ENCODE measurements at places on chromosomes 2 and 18.

DNA sequence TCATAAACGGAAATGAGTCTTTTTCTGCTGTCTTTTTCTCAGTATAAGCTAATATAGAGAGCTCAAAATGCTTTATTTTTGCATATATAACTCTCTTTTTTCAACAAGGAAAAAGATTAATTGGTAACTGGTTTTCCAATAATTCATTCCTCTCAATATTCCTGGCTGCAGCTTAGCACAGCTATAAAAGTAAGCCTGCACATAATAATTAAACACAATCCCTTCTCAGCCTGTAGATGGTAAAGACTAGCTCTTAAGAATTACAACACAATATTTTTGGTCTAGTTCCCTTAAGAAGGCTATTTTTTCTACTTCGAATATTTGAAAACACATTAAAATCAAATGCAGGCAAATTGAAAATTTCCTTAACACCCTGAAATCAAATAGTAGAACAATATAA is 258.0 kb downstream of the DOK6 start:
- DNase-seq = no peak

- no peak for DNase-seq
Observed at GRCh38 chr18:23887035-23887434, 127.5 kb upstream of the TTC39C start.

DNA sequence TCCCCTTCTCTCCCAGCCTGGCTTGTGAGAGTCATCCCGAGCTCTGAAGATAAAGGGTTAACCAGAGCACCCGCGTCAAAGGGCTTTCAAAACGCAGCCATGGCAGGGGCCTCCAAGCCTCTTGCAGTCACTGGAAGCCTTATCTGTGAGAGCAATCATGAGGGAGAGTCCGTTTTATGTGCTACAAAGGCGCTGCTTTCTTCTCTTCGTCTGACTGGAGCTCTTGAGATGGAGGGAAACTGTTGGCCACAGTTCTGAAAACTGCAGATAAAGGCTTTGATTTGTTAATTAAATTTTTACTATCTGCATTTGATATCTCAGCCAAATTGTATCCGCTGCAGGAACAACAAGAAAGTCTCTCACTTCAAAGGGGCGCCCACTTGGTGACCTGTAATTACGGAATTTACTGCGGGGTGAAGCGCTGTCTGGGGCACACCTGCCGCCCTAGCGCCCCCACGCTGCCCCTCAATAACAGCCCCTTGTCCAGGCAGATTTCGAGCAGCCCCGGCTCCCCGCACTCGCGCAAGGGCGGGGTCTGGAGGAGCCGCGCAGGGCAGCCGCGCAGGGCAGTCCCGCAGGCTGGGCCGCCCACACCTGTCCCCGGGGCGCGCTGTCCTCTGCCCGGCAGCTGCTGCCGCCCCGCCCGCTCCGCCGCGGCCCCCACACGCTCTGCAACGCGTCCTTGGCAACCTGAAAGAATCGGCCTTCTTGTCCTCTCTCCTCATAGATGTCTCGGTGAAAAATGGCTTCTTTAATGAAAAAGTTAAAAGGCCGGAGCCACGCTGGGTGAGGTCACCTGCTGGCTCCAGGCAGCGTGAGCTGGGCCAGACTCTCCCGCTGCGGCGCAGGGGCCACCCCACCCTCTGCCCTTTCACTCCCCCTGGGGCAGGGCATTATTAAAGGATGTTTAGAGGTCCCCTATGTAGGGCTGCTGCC is 217.9 kb downstream of the VAPA start:
- DNase-seq = peak; percentile 76

- peak; percentile 76 for DNase-seq
Observed at GRCh38 chr2:120669121-120669952, 66.3 kb upstream of the GLI2 start.

- no peak for DNase-seq
Observed at GRCh38 chr2:216350214-216350791, 22.0 kb downstream of the MARCHF4 start.

DNA sequence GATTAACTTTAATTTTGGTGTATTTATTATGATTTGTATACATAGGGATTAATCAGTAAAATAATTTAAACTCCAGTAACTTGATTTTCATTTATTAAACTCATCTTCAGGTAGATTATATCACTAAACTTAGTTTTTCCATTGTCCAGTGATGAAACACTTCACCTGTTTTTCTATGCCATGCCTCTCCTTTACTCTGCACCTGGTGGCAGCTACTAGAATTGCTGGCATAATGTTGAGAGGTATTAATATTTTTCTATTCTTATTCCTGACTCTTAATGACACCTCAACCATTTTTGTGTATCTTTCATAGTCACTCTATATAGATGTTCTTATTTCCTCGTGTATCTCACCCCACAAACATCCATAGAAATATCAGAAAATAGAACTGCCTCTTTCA is 940.3 kb upstream of the CRIM1 start:
- DNase-seq = no peak

DNA sequence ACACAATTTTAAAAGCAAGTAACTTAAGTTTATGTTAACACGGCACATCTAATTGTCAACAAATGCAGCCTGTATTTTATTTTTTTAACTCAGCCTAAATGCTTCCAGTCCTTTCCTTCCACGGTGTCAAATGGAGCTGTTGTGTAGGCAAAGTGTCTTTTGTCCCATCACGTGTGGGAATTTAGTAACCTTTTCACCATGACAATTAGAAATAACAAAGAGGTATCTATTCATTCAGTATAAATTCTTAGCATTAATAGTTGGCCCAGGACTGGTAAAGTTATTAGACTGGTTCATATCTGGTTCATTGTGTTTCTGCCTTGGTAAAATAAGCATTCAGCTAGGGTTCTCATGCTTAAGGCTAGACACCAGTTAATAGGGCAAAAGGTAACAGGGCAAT is 47.9 kb downstream of the FRZB start:
- DNase-seq = no peak

GRCh38 chr2:56102098-56102497 is 81.7 kb upstream of the CCDC85A start:
- no peak for DNase-seq

- DNase-seq = peak; percentile 3
Observed at GRCh38 chr2:157592948-157593347, 35.7 kb downstream of the ACVR1C start.

GRCh38 chr2:228697456-228697855 is 516.0 kb upstream of the SPHKAP start:
- no peak for DNase-seq

DNA sequence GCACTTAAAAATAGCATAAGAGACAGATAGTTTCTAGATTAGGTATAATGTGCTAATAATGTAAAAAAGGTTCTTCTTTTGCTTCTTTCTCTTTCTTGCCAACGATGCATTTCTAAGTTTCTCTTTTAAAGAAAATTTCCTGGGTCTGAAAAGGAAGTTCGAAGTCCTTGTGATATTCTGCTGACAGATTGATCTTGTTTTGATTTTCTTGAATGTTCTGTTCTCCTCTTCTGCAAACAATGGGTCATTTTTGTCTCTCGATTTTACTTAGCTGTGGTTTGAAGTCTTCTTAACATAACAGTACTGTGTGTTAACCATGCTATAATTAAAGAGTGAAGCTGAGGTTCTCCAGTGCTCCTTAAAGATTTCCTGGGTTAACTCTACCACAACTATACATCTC is 61.1 kb upstream of the ACYP2 start:
- no peak for DNase-seq

- DNase-seq = no peak
Observed at GRCh38 chr18:10417664-10418063, 36.8 kb upstream of the APCDD1 start.

- DNase-seq = no peak
Observed at GRCh38 chr2:223262946-223263345, 211.0 kb downstream of the KCNE4 start.

DNA sequence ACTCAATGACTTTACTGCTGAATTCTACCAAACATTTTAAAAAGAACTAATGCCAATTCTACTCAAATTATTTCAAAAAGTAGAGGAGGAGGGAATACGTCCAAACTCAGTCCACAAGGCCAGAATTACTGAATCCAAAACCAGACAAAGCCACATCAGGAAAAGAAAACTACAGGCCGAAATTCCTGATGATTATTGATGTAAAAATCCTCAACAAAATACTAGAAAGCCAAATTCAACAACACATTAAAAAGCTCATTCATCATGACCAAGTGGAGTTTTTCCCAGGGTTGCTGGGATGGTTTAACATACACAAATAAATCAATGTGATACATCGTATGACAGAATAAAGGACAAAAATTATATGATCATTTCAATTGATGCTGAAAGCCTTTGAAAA is 103.9 kb upstream of the UBE2E3 start:
- no peak for DNase-seq

GRCh38 chr2:229282758-229283546 is 11.9 kb upstream of the PID1 start:
- no peak for DNase-seq

- DNase-seq = no peak
Observed at GRCh38 chr2:142796161-142796560, 81.3 kb upstream of the KYNU start.

DNA sequence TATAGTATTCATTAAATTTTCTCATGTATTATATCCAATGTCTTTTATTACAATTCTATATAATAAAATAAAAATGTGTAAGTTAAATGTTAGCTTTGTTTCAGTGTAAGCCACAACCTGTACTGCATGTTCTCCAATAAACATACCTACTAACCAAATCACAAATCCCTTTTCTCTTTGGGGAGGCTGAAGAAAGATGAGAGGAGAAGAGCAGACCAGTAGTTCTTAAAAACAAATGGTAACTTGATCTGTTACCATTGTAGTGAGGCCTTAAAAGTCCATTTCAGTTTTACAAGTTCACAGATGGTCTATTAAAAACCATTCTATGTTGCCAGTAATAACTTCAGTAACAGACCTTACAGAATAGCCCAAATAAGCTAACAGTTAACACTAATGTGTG is 100.5 kb downstream of the SOS1 start:
- DNase-seq = no peak

DNA sequence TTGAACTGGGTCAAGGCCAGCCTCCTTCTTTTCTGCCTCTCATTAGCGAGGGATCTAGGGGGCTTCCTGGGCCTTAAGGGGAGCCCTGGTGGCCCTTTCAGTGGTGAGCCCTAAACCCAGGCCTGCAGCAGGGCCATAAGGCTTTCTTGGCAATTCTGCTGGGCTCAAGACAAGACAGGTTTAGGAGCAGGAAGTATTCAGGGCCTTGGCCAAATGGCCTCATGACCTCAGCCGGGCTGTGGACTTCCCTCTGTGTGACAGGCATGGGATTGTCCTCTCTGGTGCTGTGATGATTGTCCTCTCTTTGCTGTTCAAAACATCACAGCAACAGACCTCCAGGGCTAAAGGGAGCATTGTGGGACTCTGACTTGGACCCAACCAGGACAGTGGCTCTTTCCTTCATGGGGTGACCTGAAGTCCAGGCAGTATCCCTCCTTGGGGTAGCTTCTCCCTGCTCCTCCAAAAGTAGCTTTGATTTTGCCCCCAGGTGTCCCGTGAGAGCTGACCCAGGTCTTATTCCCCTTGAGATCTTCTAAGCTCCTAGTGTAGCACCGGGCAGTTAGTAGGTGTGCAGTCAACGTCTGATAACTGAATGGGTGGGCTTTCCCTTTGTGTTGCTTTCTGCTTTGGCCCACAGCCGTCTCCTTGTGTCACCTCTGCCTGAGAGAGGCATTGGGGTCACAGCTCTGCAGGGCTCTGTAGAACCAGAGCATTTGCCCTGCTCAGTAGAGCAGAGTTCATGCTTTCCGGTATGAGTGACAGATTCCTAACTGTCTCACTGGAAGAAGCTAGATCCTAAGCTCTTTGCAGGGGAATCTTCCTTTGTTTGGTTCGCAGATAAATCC is 14.7 kb downstream of the FOSL2 start:
- no peak for DNase-seq

GRCh38 chr2:125272651-125273050 is 1247.6 kb downstream of the CNTNAP5 start:
- no peak for DNase-seq

- no peak for DNase-seq
Observed at GRCh38 chr2:192197357-192197756, 2.6 kb upstream of the TMEFF2 start.

DNA sequence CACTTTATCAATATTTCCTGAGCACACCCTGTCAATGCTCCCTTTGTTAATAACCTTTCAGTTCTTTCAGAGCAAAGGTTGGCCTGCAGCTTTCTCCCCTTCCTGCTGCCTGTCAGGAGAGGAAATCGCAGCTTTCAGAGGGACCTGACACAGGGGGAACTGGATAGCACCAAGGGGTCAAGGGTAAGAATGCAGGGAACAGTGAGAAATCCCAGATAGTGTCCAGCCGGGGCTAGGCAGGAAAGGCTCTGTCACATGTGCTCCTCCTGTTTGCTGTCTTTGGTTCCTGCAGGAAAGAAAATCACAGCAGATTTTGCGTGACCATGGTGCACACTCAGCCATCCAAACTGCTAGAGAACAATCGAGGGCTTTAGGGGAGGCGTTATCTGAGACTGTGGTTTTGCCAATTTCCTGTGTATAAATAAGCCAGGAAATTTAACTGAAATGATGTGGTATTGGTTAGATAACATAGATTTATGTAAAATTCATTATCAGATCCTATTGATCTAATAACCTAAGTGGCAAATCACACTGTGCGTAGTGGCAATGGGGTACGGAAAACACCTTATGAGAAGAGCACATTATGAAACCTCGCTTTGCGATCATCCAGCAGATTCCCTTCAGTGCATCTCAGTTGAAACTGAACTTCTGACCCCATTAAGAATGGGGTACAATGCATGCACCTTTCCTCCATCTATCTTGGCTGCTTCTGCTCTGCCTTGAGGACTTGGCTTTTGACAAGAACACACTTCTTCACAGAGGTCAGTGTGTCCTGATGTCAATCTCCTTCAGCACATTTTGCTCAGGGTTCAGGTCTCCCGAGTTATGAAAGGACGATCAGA is 178.0 kb downstream of the ICOS start:
- peak; percentile 32 for DNase-seq

DNA sequence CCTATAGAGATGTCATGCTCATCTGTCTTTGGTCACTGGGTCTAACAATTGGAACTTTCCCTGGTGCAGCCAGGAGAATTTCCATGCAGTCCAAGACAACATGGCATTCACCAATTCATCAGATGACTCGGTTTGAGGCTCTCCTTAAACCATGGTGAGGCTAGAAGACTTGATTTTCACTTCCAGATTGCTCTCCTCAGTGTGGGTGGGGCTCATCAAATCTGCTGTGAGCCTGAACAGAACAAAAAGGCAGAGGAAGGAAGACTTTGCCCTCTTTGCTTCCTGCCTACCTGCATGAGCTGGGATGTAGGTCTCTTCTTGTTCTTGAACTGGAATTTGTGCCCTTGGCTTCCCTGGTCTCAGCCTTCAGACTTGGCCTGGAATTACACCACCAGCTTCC is 203.4 kb upstream of the TRIB2 start:
- DNase-seq = no peak
